Fibroblast of skin of left quadriceps (primary cell): ENCODE measurements at places on chromosomes 12 and 14.
A peak's percentile ranks its signal among the peaks of the same experiment; 100 is the strongest.

DNA sequence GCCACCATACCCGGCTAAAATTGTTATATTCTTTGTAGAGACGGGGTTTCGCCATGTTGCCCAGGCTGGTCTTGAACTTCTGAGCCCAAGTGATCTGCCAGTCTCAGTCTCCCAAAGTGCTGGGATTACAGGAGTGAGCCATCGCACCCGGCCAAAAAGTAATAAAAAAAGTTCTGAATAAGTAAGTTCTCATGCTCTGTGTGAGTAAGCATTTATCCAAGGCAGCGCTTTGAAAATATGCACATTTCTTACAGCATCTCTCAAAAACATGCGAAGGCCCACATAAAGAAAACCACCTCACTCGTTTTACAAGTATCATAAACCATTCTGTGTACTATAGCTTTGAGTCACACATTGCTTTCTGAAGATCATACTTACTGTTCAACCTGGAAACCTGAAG is 8.6 kb downstream of the GIT2 start:
- DNase-seq = no peak

GRCh38 chr12:76855271-76855670 is 23.5 kb downstream of the CSRP2 start:
- no peak for DNase-seq

GRCh38 chr14:32397861-32398640 is 69.0 kb downstream of the AKAP6 start:
- DNase-seq = peak; percentile 78

DNA sequence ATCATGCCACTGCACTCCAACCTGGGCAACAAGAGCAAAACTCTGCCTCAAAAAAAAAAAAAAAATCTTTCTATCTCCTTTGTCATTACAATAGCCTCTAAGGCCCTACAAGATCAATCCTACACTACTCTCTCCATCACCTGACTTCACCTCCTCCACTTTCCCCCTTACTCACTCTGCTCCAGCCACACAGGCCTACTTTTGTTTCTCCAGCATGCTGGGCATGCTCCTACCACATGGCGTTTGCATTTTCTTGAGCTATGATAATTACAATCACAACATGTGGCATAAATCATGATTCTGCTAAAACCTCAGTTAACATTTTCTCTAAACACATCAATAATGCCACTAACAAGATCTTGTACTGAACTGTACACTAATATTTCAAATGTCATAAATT is 7.8 kb downstream of the PPP1R13B start:
- no peak for DNase-seq

DNA sequence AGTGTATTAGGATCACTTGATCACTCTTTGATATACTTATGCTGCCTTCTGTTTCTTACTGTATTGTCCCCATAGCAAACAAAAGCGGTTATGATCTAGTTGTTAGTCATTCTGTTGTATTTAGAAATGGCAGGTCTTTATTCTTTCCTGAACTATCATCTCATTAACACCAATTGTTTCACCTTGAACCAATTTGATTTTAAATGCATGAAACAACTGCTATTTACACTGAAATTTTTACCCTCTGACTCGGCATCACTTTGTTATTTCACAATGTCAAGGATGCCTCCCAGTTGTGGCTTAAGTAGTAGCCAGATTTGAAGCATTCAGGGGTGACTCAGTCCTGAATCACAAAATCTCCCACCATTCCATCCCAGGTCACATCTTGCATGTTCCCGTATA is 303.5 kb downstream of the EGLN3 start:
- peak; percentile 93 for DNase-seq

DNA sequence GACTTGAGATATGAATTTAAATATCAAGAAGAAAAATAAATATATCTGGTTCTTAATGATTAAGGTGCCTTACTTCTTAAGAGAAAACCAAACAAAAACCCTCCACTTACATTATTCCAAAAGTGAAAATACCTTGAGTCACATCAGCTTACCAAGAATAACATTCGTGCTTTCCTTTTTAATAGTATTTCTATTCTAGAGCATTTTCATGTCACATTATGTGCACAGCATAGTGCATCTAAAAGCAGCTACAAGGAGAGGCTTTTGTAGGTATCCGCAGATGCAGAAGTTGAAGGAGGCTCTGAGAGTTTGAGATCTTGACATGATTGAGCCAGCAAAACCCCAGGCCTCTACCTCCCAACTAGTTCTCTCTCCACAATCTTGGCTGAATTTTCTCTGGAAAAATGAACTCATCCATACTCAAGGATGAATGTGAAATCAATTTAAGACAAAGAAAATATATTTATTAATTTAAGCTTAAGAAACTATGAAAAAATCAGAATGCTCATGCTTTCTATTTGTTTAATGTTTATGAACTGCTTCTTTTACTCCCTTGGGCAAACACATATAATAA is 275.0 kb downstream of the AKAP6 start:
- no peak for DNase-seq
